Sigmoid colon (tissue), 7 donors: ENCODE measurements at places on chromosomes 16 and 17. TPM values are rescaled to one million over a fixed set of nuclear protein-coding genes. Genes with fewer than 3 reads are reported as not detected.

The PKD1 gene
- 81.6 TPM for total RNA-seq

The TEX14 gene
- 0.14 TPM for total RNA-seq

The TBC1D3B gene
- total RNA-seq: 1.1 TPM

The SP6 gene
- total RNA-seq: not detected

The KRTAP4-4 gene
- not detected for total RNA-seq

The UNKL gene
- 19.6 TPM for total RNA-seq

The SCO1 gene
- 22.1 TPM for total RNA-seq

The ACSM3 gene
- 17.9 TPM for total RNA-seq

The MRPL45 gene
- 33.9 TPM for total RNA-seq

DNA sequence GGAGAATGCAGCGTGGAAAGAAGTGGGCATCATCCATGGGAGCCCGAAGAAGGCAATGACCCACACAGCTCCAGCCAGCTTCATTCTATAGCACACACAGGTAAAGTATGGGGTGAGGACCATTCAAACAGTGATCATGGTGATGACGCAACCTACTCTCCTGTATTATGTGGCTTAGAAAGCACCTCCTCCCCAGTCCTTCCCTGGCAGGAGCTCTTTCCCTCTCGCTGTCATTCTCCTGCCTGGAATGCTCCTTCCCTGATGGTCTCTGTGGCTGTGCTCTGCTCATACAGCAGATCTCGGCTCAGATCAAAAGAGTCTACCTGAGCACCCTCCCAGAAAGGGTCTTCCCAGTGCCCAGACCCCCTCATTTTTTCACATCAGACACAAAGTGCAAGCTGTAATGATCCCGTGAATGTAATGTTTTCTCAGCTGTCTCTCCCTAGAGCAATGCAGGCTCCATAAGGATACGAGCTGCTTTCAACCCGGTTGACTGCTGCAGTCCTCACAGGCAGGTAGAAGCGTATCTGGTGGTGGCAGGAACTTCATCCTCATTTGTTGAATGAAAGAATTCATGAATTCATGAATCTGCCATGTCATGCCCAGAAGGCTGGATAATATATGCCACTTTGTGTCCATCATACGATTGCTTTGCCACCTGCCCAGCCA is 248.8 kb downstream of the HS3ST3A1 start:
- DNase-seq: no peak

DNA sequence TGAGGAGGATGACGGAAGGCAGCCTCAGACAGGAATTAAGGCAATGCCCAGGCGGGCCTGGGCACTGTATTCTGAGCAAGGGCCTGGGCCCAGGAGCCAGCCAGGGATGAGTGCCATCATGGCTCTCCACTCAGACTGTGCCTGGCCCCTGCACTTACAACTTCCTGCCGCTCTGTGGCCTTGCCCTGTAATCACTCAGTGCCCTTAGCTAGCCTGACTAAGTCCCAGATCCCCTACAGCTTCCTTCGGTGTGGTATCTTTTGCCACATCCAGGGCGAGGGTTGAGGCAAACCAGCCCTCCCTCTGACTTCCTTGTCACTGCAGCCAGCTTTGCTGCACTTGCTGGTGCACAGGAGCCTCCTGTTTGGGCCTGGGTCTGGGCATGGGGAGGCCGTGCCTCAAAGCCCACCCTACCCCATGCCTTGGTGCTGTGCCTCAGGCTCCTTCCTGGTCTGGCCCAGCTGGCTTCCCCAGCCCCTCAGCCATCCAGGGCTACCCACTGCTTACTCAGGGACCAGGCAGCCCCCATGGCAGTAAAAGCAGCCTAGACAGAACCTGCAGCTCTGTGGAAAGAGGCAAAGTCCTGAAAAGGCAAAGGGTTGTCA is 9.3 kb downstream of the SLC46A1 start:
- DNase-seq: no peak

GRCh38 chr17:12637015-12637414 is 28.7 kb upstream of the MYOCD start:
- DNase-seq: no peak

- no peak for DNase-seq
Observed at GRCh38 chr16:12092544-12092921, 116.0 kb downstream of the SNX29 start.

GRCh38 chr16:86363836-86364618 is 146.3 kb upstream of the FOXF1 start:
- peak; percentile 95 for DNase-seq

- no peak for DNase-seq
Observed at GRCh38 chr17:10563991-10564660, 14.7 kb upstream of the MYH2 start.

DNA sequence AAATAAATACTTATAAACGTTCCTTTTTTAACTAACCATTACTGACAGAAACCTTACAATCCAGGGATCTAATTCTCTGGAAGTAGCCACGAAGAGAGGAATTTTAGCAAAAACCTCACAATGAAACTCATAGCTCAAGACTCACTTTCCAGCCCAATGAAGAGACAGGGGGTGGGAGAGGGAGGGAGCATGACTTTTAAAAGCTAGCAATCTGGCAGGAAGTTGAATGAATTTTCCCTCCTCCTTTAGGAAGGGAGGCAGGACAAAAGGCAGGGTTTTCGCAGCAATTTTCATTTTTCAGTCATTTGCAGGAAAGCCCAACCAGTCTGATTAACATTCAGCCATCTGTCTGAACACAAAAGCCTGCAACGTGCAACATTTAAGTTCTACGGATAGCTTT is 381.5 kb upstream of the PSMD7 start:
- no peak for DNase-seq

DNA sequence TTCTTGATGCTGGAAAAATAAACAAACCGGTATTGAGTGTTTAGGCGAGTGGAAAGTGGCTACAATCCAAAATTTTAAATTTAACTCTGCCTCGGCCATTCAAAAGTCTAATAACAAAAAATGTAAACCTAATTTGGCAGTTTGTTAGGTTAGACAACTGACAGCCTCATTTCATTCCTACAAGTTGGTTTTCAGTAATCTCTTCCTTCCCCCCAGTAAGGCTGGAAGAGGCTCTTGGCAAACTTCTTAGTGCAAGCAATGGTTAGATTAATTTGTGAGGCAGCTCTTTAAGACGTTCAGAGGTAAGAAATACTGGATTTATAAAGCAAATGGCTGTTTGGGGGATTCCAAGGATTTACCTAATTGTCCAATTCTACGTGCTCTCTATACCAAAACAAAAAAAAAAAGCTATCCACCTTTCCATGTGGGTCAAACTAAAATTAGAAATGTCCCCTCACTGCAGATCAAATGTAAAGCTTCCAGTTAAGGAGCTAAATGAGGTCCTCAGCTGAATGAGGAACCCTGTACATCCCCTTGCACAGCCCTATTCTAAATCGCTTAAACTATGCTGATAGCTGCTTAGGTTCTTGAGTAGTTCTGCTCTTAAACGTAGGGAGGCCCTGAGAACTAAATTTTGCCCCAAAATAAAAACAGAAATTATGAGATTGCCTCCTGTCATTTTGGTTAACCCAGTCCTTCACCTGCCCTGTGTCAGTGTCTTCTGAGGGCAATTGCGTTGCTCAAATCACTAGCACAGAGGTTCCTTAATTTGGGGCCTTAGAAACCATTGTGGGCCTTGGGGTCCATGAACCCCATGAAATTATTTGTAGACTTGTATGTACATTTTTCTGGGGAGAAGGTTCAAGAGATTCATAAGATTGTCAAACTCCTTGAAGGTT is 2.9 kb downstream of the HEXIM1 start:
- no peak for DNase-seq

DNA sequence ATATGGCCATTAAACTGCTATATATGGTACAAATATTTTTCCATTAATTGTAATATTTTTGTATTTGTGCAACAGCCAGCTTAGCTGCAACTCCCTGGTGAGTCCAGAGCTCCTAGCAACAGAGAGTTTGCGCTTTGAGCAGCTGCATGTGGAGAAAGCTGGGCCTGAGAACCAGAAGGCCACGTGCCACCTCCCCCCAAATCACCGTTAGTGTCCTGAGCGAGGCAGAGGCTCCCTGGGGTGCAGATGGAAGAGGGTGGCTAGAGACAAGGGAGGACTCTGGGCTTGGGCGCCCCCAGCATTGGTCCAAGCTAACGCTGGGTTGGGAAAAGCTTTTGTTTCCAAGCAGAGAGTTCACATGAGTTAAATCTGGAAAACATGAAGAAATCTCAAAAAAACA is 41.6 kb downstream of the HSBP1 start:
- DNase-seq: no peak

DNA sequence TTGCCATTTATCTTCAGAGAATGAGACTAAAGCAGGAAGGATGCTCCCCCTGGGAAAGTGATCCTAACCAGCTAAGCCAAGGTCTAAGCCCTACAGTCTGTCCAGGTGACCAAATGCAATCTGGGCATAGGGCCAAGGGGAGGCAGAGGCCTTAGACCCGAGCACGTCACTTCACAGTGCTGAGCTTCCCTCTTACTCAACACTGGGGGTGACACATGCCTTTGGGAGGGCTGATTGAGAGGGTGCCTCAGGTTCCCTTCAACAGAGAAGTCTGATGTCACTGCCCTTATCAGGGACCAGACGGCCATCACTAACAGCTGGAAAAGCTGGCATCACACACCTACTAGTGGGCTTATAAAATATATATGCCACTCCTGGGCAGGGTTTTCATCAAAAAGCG is 4.0 kb downstream of the CIAO2B start:
- no peak for DNase-seq

GRCh38 chr16:87723226-87723623 is 42.6 kb downstream of the KLHDC4 start:
- no peak for DNase-seq

GRCh38 chr17:19717031-19717360 is 612 bp upstream of the SLC47A2 start:
- peak; percentile 56 for DNase-seq

- no peak for DNase-seq
Observed at GRCh38 chr17:7580604-7581575, 1.5 kb downstream of the CD68 start.

DNA sequence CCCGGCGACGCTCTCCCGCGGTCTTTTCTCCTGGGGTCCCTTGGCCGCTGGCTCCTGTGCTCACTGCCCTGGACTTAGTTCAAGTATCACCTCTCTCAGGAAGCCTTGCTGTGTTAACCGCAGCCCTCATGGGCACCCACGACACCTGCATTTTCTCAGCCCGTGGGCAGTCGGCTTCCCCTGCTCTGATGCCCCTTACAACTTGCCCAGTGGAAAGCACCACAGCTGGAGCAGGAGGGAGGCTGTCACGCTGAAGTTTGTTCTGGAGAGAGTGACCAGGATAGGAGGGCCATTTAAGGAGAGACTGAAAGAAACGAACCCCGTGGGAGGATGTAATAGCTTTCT is 395 bp downstream of the STXBP4 start:
- DNase-seq: peak; percentile 70

DNA sequence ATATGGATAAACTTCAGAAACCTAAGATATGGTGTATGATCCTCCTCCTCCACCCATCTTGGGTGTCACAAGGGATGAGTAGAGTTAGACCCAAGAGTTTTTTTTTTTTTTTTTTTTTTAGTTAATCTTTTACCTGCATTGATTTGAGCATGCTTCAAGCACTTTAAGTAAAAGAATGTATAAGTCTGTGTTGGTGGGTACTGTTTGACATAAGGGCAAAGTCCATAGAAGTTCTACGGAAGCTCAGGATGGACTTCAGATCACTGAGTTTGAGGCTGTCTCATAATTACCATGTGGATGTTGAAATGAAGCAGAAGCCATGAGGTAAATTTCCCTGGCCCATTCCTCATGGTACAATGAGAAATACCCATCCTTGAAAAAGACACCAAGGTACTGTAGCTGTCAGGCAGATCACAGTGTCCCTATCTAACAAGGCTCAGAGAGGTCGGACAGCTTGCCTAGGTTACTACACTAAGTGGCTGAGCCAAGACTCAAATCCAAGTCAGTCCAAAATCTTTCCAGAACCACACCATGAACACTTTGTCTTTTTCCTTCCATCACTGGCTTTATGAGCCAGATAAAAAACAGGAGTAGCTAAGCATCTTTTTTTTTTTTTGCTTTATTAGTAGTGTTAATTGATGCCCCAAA is 962.8 kb downstream of the CDH11 start:
- DNase-seq: no peak

DNA sequence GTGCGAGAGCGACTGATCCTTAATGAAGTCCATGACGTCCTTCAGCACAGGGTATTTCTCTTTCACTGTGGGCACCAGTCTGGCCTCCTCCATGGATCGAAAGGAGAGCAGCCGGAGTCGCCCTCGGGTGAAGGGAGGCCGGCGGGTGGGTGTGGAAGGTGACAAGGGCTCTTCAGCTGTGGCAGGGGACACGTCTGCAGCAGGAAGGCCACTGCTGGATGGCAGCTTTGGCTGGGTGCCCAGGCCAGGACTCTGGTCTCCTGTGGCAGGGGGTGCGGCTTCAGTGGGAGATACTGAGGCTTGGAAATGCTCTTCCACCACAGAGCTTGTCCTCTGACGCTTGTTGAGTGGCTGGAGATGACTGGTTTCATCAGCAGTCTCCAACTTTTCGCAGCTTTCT is 78.5 kb downstream of the ZZEF1 start:
- DNase-seq: no peak
